ENCODE measurements at places on chromosomes 5 and 9. TPM values are rescaled to one million over a fixed set of nuclear protein-coding genes. Genes with fewer than 3 reads are reported as not detected.

The SPATA6L gene
- total RNA-seq = 4.5 TPM

The CDC20B gene
- total RNA-seq = not detected

The LRRC19 gene
- total RNA-seq = 45.1 TPM

The ITGA2 gene
- 20.3 TPM for total RNA-seq

The PHPT1 gene
- 102 TPM for total RNA-seq

The IL7R gene
- 16.9 TPM for total RNA-seq

The PCDHGC3 gene
- 50.5 TPM for total RNA-seq

The WNT8A gene
- not detected for total RNA-seq

The HMCN2 gene
- total RNA-seq = 33.2 TPM

The EMB gene
- 4.2 TPM for total RNA-seq

The VCP gene
- 150 TPM for total RNA-seq

The IL31RA gene
- not detected for total RNA-seq

The TIMD4 gene
- total RNA-seq = 0.73 TPM

The SLC25A51 gene
- total RNA-seq = 32.2 TPM

The QRFP gene
- total RNA-seq = 0.87 TPM

The NUTM2G gene
- total RNA-seq = not detected

The NINJ1 gene
- total RNA-seq = 19.5 TPM

The TPPP gene
- 18.1 TPM for total RNA-seq

The BRINP1 gene
- 0.09 TPM for total RNA-seq

The GABBR2 gene
- not detected for total RNA-seq

The CNTNAP3 gene
- 2.7 TPM for total RNA-seq

The ARAP3 gene
- 10.9 TPM for total RNA-seq

The PTGES2 gene
- total RNA-seq = 65.3 TPM

The AK8 gene
- 0.96 TPM for total RNA-seq

The GALT gene
- 63.3 TPM for total RNA-seq

The ADAMTS19 gene
- total RNA-seq = 0.12 TPM

The AMBP gene
- 0.81 TPM for total RNA-seq

The CCNJL gene
- 8.7 TPM for total RNA-seq

The HTR1A gene
- total RNA-seq = not detected

The ALDH1A1 gene
- total RNA-seq = 72.9 TPM

The GALNT12 gene
- total RNA-seq = 121 TPM

The PDGFRB gene
- total RNA-seq = 61.5 TPM

The F12 gene
- total RNA-seq = 3.0 TPM

The NDUFS4 gene
- 84.9 TPM for total RNA-seq

The GPX3 gene
- total RNA-seq = 44.6 TPM

The SPINK7 gene
- total RNA-seq = not detected

The CDH9 gene
- not detected for total RNA-seq

The C9orf153 gene
- 0.35 TPM for total RNA-seq

The OTP gene
- not detected for total RNA-seq

The URM1 gene
- total RNA-seq = 57.9 TPM

The DMGDH gene
- 1.2 TPM for total RNA-seq

The ABO gene
- total RNA-seq = 25.6 TPM

The RNF145 gene
- 50.0 TPM for total RNA-seq

The SPINK4 gene
- 33.3 TPM for total RNA-seq

The ACTBL2 gene
- total RNA-seq = not detected

The INSYN2B gene
- not detected for total RNA-seq

The SELENOP gene
- total RNA-seq = 1,750 TPM

The SV2C gene
- total RNA-seq = 1.2 TPM

The PFN3 gene
- total RNA-seq = not detected

The HRH2 gene
- 0.32 TPM for total RNA-seq

The RAI14 gene
- 14.0 TPM for total RNA-seq

The IFNA21 gene
- total RNA-seq = not detected

The ARHGEF28 gene
- total RNA-seq = 21.7 TPM

Data from mucosa of descending colon (tissue), 3 donors.